ENCODE measurements at places on chromosomes 12 and 14.
A peak's percentile ranks its signal among the peaks of the same experiment; 100 is the strongest.

GRCh38 chr12:80912901-80913770 lies 24.6 kb downstream of the LIN7A start:
- no peak for DNase-seq

- peak; percentile 88 for DNase-seq
Measured at GRCh38 chr12:56358836-56359532, 923 bp downstream of the STAT2 start.

DNA sequence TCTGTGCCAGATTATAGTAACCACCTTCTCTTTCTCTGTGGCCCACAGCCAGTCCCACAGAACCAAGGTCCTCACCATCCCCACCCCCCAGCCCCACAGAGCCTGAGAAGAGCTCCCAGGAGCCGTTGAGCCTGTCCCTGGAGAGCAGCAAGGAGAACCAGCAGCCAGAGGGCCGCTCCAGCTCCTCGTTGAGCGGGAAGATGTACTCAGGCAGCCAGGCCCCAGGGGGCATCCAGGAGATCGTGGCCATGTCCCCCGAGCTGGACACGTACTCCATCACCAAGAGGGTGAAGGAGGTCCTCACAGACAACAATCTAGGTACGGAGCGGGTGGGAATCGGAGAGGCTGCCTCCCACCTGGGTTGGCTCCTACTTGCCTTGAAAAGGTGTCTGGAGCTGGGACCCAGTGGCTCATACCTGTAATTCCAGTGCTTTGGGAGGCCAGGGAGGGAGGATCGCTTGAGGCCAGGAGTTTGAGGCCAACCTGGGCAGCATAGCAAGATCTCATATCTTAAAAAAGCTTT lies 34.4 kb downstream of the PHETA1 start:
- no peak for DNase-seq

- DNase-seq = no peak
Measured at GRCh38 chr12:52084491-52085231, 5.2 kb downstream of the SMIM41 start.

GRCh38 chr12:106954462-106955376 lies 988 bp upstream of the TMEM263 start:
- DNase-seq = peak; percentile 32

GRCh38 chr12:129428240-129428936 lies 475.4 kb downstream of the TMEM132D start:
- DNase-seq = no peak

GRCh38 chr12:75162845-75163244 lies 46.8 kb downstream of the KCNC2 start:
- DNase-seq = no peak

DNA sequence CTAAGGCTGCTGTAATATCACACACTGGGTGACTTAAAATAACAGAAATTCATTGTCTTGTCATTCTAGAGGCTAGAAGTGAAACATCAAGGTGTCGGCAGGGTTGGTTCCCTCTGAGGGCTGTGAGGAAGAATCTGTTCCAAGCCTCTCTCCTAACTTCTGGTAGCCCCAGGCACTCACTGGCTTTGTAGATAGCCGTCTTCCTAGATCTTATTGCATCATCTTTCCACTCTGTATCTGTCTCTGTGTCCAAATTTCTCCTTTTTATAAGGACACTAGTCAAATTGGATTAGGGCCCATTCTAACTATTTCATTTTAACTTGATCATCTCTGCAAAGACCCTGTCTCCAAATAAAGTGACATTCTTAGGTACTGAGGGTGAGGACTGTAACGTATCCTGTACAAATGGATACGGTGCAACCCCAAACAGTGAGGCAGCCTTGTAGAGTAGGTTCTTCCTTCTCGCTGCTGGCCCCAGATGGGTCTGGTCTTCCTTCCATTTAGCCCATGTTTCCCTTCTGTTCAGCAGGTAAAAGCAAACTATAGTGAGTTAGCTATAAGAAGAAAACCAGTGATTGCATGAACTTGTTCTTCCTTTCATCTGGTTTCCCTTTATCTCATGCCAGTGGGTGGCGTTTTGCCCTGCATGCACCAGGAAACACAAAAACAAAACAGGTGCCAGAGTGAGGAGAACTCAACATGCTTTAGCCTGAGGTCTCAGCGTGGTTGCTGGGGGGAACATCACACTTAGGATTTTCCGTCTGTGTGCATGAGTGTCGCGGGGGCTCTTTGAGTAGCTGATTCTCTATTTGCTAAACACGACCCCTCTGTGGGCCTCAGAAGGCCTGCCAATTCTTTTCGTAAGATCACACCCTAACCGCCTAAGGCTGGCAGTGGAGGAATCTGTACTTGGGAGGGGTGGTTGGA lies 19.5 kb downstream of the TTC9 start:
- DNase-seq = no peak

DNA sequence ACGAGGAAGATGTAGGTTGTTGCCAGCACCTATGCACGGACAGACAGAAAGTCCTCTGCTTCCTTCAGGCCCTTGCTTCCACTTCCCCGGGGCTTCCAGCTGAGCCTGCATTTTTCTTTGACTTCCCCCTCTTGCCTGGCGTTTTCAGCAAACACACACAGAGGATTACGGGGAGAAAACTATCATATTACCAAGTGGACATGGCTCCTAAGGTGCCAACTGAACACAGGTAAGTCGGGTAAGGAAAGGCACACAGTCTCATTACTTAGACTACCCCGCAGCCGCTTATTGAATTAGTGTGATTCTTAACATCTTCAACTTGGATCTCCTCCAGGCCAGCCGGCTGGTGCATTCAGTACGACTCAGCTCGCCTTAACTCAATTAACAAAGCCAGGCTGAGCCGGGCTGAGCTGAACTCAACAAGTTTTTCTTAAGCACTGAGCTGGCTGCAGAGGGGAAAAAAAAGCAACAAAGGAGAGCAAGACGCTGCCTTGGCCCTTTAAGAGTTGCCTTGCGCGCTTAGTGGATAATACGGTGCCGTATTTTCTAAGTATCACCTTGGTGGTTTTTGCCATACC lies 19.2 kb upstream of the MAP1LC3B2 start:
- DNase-seq = peak; percentile 75

GRCh38 chr12:28536088-28536487 lies 345.8 kb downstream of the CCDC91 start:
- peak; percentile 78 for DNase-seq

DNA sequence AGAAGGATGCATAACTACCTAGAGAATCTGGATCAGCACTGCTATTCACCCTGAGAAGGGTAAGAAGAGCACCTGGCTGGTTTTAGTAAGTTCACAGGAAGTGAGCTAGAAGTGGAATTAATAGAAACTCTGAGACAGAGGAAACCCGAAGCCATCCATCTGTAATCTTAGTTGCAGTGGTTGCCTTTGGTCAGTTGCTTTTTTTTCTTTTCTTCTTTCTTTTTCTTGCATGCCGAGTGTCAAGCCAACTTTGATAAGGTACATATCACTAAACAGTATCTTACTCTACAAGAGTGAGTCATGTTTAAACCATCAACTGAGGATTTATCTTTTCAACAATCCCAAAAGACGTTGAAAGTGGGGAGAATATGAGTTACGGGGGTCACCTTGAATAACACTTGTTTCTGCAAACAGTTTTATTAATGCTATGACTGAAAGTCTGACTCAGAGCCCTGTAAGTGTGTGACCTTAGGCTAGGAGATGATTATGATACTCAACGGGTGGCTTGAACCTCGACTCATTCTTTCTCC lies 26.7 kb downstream of the C12orf75 start:
- no peak for DNase-seq

DNA sequence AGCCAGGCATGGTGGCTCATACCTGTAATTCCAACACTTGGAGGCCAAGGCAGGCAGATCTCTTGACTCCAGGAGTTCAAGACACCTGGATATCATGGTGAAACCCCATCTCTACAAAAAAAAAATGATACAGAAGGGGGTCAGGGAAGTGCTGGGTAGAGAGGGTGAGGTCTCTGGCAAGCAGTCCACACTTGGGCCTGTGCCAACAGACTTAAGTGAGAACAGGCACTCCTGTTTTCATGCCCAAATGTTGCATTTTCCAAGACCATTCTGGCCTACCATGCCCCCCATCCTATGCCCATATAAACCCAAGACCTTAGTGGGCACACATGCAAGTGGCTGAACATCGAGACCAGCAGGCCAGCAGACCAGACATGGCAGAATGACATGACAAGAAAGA lies 16.0 kb upstream of the CMAS start:
- no peak for DNase-seq

DNA sequence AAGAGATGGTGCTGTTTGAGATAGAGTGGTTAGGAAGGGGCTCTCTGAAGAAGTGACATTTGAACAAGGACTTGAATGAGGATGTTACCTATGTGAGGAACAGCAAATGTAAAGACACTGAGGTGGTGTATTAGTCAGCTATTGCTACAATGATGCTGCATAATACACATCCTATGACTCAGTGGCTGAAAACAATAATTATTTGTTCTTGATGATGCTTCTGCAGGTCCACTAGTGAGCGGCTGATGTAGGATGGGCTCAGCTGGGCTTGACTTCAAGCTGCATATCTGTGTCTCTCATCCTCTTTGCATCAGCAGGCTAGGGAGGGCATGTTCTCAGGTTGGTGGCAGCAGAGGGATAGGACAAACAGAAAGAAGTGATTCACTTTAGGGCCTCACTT lies 21.4 kb upstream of the CLMN start:
- DNase-seq = no peak

- DNase-seq = peak; percentile 21
Measured at GRCh38 chr12:123942911-123943648, 29.6 kb downstream of the CCDC92 start.

DNA sequence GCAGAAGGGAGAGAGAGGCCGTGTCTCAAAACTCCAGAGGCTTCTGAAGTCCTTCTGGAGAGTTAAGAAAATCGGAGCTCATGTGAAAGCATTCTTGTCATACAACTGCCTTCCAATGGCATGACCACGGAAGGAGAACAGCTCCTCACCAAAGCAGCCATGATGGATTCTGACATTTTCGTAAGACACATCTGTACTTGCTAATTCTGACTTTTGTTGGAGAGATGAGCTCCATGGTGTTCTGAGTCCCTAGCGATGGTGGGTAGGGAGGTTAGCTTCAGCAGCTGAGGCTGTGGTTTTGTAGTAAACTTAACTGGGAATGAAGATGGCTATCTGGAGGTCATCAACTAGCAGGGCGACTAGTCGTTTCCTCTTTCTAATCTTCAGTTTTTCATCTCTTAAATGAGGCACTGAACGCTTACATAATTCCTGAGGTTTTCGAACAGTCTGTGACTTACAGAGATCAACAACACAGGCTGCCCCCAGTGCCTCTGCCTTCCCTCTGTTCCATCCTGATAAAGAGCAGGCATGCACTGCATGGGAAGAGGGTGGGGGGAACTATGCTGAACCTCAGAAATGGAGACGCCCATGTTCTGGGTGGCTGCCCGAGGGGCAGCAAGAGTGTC lies 28.6 kb upstream of the DICER1 start:
- DNase-seq = no peak

All from fibroblast of skin of scalp (primary cell).